Activated T-helper 1 cell treated with anti-CD3 and anti-CD28 coated beads, Interleukin-2, amount 50 U/mL, for 16 hours (primary cell): ENCODE measurements at places on chromosomes 11 and 22.
A peak's percentile ranks its signal among the peaks of the same experiment; 100 is the strongest.

DNA sequence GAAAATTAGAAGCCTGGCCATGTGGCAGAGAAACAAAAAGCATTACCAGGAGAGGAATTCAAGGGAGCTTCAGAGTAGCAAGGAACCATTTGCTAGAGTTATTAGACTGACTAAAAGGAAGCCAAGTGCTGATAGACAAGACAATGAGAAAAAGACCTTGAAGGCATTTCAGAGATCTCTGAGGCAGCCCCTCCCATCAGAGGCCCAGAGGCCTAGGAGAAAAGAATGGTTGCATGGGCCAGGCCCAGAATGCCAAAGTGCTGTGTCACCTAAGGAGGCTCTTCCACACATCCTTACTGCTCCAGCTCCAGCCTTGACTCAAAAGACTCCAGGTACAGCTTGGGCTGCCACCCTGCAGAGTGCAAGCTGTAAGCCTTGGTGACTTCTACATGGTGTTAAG is 61.8 kb upstream of the POU2AF2 start:
- no peak for DNase-seq

DNA sequence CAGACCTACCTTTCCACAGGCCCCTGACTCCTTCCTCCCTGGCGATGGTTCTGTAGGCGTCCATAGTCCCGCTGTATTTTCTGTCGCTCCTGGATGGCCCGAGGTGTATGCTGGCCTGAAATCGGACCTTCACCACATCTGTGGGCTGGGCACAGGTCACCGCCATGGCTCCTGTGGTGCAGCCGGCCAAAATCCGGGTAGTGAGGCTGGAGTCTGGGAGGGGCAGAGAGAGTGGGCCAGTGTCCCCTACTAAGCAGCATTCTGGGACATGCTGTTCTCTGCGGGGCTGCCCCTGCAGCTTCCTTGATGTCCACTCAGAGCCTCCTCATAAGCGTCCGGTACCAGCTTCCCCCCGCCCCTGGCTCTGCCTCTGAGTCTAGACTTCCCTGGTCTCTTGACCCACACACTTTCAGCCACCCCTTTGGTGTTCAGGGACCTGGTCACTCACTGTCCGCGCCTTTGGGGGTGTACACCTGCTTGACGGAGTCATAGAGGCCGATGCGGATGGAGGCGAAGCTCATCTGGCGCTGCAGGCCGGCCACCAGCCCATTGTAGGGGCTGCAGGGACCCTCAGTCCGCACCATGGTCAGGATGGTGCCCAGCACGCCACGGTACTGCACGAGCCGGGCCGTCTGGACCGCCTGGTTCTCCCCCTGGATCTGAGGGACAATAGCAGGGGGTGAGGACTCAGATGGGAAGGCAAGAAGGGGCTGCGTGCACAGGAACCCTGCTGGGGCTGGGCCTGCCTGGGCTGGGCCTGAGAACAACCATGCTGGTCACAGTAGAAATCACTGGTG is 3.0 kb downstream of the UCP3 start:
- DNase-seq = no peak

DNA sequence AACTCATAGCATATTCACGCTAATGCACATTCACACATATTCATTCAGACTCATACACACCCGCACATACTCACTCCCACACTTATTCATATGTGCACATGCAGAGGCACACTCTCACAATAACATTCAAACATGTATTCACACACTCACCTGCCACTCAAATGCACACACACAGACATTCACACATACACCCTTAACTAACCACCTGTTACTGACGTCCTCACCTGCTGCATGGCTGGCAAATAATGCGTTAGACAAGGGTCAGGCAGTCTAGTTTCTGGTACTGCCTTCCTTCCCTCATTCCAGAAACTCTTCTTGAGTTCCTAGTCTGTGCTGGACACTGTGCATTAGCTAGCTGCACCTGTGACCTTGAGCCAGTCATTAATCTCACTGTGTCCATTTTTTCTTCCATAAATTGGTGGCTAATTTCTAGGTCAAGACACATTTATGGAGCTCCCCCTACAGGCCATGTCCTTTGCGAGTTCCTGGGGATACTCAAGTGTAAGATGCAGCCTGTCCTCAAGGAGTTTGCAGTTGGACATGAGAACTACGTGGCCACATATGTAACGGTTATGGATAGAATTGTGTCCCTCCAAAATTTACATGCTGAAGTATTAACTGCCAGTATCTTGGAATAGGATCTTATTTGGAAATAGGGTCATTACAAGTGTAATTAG is 34.5 kb upstream of the SEZ6L start:
- no peak for DNase-seq

DNA sequence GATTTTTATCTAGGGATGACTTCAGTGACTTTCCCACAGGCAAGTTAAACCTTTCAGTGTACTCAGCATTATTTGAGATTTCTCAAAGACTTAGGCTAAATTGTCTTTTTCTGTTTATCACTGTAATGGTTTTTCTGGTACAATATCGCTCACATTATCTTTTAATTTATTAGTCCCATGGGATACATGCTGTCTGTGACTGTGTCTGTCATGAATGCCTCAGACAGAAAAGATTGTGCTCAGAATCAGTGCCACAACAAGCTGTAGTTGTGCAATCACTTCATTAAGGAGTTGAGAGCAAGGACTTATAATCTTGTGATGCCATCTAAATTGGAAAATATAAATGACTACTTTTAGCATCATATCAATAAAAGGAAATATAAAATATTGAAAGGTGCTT is 2374.2 kb upstream of the RAG2 start:
- DNase-seq = no peak

DNA sequence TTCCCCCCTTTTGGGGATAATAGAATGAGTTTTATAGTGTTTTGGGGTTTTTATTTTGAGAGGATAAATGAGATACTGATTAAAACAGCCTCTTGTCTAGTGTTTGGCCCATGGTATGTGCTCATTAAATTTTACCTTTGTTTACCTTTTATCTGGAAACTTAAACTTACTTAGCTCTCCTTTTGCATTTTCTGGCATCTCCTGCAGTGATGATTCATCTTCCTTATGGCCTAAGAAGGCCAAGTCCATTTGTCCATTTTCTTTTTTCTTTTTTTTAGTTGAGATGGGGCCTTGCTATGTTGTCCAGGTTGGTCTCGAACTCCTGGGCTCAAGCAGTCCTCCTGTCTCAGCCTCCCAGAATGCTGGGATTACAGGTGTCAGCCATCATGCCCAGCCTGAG is 156.3 kb downstream of the COMMD9 start:
- DNase-seq = no peak

GRCh38 chr11:117052196-117053149 is 45.8 kb downstream of the SIK3 start:
- no peak for DNase-seq

GRCh38 chr11:94543695-94544645 is at the start of gene FUT4:
Gene FUT4 (plus strand): TSS chr11:94543921. CDS start chr11:94544134, 213 bp downstream.
- DNase-seq = peak; percentile 58

DNA sequence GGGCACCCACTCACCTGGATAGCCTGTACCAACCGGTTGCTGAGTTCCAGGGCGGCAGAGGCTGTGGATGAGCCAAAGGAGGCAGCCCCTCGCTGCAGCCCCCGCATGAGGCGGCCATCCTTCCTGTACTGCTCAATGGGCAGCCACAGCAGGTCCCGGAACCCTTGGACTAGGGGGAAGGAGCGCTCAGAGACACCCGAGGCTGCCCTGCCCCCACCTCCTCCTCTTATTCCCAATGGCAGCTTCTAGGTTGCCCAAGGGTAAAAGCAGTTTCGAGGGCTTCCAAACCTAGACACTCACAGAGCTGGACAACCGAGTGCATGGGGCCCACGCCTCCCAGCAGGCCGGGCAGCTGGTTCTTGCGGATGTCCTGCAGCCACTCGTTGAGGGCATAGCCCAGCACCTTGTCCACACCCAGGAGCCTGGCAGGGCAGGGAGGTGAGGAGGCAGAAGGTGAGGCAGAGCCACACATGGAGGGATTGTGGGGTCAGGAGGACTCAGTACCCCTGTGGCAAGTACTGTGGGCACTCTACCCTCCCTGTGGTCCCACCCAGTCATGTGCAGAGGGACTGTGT is 18.1 kb upstream of the EHD1 start:
- DNase-seq = no peak

- DNase-seq = no peak
Measured at GRCh38 chr22:26333088-26333800, 95.8 kb upstream of the ASPHD2 start.

DNA sequence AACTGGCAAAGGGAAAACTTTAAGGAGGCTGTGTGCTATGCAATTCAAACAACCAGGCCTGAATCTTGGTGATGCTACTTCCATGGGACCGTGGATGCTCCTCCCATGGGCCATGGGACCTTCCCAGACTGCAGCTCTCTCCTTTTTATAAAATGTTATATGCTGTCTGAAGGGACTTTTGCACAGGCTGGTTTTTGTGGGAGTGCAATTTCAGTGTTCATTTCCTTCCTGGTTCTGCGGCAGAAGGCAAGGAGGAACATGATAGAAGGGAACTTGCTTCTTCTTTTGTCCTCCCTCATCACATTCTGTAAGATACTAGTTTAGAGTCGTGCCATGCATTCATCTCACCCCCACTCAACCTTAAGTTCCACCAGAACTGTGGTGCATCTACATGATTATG is 68.9 kb downstream of the C11orf58 start:
- no peak for DNase-seq

DNA sequence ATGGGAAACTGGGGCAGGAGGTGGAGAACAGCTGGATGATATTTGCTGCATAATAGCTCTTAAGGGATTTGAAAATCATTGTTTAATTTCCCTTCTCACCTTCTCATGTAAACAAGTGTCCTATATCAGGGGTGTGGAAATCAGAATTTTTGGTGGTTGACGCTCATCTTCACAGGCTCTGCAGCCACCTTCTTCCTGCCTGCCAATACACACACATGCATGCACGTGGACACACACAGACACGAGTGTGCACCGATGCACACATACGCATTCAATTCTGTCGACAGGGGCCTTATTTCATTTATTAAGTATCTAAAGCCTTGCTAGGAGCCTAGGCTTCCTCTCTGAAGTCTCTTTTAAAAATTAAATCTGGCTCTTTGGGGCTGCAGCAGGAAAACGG is 349.4 kb upstream of the NCAM1 start:
- DNase-seq = no peak

DNA sequence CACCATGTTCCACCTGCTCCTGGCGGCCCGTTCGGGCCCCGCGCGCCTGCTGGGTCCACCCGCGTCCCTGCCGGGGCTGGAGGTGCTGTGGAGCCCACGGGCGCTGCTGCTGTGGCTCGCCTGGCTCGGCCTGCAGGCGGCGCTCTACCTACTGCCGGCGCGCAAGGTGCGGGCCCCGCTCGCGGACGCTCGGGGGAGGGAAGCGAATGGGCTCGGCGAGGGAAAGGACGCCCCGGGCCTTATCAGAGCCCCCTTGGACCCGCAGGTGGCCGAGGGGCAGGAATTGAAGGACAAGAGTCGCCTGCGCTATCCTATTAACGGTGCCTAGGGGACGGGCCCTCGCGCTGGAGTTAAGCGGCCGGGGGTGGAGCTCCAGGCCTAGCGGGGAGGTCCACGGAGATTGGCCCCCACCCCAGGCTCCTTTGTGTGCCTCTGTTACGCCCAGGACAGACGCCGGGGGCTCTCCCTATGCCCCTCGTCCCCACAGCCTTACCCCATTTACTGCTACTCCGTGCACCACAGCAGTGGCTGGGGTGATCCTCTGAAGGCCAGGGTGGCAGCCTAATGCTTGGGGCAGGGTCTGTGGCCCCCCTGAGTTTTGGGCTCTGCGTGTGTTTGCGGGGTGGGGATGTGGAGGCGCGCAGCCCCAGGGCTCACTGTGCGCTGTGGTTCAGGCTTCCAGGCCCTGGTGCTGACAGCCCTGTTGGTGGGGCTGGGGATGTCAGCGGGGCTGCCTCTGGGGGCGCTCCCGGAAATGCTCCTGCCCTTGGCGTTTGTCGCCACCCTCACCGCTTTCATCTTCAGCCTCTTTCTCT is 1.1 kb downstream of the TM7SF2 start:
- peak; percentile 67 for DNase-seq

DNA sequence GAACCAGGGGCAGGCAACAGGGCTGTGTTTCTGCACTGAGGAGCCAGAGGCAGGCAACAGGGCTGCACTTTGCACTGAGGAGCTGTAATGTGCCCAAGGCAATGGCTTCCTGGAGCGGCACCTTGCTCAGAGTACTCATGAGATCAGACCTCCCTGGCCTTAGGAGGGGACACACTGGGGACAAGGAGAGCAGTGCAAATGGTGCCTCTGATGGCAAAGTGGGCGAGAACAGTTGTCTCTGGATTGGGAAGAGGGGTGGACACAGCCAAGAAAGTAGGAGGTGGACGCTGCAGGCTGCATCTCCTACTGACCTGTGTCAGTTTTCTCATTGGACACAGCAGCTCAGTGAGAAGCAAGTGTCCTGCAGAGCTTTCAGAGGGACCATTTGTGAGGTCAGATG is 1443.3 kb downstream of the TBC1D22A start:
- DNase-seq = no peak

DNA sequence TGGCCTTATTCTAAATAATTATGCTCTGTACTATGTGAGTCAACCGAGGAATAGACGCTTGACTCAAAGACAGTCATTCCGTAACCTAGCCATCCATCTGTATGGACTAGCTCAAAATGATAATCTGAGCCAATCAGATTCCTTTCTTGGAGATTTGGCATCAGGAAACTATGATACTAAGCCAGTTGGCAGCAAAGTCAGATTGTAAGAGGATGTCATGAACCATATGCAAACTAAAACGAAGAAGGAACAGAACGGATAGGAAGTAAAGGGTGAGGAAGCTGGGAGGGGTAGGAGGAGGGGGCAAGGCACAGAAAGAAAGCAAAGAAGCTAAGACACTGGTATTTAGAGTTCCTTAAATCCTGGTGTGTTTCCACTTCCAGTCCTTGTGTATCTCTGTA is 10.7 kb upstream of the SESN3 start:
- no peak for DNase-seq

DNA sequence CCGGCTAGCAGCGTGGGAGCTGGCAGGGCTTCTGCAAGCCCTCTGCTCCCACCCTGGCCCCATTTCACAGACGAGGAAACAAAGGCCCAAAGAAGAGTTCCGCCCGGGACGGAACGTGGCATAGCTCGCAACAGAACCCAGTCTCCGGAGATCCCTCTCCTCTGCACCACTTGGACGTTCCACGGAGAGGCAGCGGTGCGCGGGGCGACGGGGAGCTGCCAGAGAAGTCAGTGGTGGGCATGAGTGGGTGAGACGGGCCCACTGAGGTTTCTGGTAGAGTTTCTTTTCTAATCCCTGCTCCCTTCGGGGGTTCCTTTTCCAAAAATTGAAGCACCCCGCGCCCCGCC is 554 bp upstream of the NECTIN1 start:
- no peak for DNase-seq

GRCh38 chr11:26194881-26195280 is 137.0 kb upstream of the ANO3 start:
- DNase-seq = no peak

DNA sequence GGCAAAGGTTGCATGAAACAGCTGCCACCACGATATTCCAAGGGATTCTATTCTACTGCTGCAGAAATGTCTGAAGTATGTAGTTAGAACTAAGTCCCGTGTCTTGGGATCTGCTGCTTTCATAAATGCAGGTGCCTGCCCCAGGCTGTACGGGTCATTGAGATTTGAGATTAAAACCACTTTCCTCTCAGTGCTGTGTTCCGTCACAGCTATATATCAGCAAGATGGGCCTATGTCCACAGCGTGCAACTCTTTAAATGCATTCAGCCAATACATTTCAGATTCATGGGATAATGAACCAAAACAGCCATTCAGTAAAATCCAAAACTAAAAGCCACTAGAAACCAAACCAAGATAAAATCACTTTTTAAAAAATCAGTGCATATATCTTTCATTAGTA is 107.3 kb upstream of the LUZP2 start:
- DNase-seq = no peak
